DMS153 (cell line): ENCODE measurements at places on chromosomes 5 and 9.

GRCh38 chr9:99054581-99054980 lies 50.3 kb upstream of the TGFBR1 start:
- no peak for DNase-seq

DNA sequence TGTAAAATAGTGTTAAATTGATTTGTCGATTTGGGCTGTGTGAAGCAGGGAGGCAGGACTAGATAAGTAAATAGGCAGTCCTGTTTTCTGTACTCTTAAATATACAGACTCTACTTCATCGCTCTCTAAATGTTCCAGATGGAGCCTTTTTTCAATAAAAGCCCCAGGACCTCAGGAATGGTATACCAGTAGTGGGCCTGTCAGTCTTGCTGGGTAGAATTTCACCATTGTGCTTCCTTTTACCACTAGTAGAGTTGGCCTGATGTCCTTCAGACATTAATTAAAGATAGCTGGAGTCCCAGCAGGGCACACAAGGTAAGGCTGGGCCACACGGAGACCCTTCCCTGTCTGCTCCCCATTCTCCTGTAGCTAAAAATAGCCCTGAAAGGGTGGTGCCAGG lies 6.0 kb downstream of the SNX18 start:
- no peak for DNase-seq

DNA sequence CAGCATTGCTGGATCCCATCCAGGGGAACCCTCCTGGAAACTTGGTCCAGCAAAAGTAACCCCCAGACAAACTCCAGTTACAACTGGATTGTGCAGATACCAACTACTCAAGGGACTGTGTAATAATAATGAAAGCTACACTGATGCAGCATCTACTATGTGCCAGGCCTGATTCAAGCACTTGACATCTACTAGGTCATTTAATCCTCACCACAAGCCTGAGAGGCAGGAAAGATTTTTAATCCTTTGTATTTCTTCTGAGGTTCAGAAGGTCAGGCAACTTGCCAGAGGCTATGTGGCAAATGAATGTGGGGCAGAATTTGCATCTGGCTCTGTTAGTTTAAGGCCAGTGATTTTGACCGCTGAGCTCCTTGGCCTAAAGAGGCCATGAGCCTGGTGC lies 29.5 kb upstream of the FOXI1 start:
- DNase-seq, result no peak

DNA sequence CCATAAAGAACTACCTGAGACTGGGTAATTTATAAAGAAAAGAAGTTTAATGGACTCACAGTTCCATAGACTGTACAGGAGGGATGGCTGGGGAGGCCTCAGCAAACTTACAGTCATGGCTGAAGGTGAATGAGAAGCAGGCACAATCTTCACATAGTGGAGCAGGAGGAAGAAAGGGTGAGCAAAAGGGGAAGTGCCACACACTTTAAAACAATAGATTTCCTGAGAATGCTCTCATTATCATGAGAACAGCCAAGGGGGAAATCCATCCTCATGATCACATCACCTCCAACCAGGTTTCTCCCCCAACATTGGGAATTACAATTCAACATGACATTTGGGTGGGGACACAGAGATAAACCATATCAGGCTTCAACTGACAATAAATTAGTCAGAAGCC lies 664.9 kb downstream of the TAF11L14 start:
- DNase-seq, result no peak
